ENCODE measurements at places on chromosomes 2 and 18. TPM values are rescaled to one million over a fixed set of nuclear protein-coding genes. Genes with fewer than 3 reads are reported as not detected.

DNA sequence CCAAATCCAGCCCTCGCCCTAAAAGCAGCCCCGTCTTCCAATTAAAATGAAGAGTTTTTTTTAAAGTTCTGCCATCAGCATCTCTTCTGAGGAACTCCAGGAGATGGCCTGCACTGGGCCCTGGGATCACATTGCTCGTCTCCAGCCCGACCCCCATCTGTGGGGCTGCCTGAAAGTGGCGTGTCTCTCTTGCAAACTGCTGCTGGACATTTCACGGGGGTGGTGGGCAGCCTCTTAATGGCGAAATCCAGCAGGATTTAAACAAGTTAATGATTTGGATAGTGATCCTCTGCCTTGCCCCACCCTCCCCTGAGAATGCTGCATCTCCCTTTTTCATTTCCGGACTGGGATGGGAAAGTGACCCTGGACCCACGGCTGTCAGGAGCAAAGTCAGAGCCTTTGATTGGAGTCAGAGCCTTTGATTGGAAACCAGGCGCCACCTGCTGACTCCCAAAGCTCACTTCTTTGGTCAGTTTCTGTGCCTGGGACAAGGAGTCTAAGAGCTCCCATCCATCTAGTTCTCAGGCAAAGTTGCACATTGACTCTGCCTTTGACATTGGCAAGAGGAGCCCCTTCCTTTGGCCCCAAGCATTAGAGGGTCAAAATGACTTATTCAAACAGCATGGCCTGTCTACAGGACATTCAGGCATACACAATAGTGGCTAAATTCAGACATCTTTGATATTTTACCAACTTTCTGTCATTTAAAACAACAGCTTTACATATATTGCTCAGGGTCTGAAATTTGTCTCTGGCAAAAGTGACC lies 155.2 kb downstream of the SH3BP4 start:
- DNase-seq, result peak; percentile 65

GRCh38 chr2:5482929-5483331 lies 209.3 kb upstream of the SOX11 start:
- peak; percentile 74 for DNase-seq

The PFN4 gene
- 1.4 TPM for polyA plus RNA-seq

DNA sequence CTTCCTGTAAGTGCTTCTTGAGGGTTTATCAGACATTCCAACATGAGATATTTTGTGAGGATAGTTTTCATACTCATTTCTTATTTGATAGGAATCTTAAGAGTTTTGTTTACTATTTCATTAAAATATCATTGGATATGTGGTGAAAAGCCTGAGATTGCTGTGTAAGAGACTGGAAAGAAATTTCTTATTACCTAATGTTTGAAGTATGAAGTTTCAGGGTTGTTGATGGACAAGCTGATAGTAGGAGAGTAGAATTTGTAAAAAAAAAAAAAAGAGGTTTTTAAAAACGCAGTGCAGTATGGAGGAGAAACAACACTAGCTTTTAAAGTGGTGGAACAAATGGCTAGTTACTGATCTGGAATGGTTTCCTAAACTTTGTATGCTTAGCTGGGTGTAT lies 7.7 kb downstream of the EPB41L5 start:
- DNase-seq, result no peak

DNA sequence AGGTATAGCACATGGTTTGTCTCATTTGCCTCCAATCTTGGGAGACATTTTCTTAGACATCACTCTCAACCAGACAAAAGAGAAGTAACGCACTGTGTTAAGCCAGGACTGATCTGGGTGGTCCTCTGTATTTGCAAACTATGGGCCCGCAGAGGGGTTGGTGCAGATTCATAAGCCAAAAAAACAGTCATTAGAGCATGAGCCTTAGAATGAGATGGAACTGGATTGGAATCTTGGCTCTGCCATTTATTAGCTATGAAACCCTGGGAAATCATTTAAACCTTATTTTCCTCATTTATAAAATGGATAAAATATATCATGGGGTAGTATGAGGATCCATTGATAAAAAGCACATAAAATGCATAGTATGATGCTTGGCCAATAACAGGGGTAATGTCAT lies 213.5 kb upstream of the APCDD1 start:
- no peak for DNase-seq

DNA sequence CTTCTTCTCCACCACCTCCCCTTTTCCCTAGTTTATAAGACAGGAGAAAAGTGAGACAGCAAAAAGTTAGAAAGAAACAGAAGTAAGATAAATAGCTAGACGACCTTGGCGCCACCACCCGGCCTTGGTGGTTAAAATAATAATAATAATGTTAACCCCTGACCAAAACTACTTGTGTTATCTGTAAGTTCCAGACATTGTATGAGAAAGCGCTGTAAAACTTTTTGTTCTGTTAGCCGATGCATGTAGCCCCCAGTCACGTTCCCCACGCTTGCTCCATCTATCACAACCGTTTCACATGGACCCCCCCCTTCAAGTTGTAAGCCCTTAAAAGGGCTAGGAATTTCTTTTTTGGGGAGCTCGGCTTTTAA lies 1.5 kb upstream of the BUB1 start:
- no peak for DNase-seq

DNA sequence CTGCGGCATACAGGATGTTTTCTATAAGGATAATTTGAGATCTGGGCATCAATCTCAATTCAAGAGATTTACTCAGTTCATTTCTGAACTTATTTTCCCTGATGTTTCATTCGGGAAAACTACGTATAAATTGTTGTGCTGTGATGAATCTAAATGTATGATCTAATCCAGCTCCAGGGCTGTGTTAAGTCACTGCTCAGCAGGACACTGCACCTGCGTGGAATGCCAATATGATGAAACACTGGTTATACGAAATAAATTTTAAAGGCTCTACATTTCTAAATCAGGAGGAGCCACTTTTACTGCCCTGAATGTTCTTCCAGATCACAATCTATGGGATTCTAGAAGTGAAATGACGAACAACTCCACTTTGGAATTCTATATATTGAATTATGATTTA lies 259.0 kb downstream of the HNMT start:
- DNase-seq, result no peak

GRCh38 chr2:123935405-123935804 lies 89.7 kb upstream of the CNTNAP5 start:
- DNase-seq, result no peak

DNA sequence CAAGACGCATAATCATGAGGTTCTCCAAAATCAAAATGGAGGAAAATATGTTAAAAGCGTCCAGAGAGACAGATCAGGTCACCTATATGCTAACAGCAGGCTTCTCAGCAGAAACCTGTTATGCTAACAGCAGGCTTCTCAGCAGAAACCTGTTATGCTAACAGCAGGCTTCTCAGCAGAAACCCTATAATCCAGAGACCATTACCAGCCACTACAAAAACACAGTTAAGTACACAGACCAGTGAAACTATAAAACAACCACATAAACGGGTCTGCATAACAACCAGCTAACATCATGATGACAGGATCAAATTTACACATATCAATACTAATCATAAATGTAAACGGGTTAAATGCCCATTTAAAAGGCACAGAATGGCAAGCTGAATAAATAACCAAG lies 1548.4 kb upstream of the TMEFF2 start:
- DNase-seq, result no peak

- DNase-seq, result no peak
Observed at GRCh38 chr18:80229363-80229762, 18.0 kb downstream of the PARD6G start.

- no peak for DNase-seq
Observed at GRCh38 chr2:102050854-102051391, 59.2 kb downstream of the IL1R2 start.

The CTAGE1 gene
- polyA plus RNA-seq, result not detected

- no peak for DNase-seq
Observed at GRCh38 chr2:96856776-96857666, 795 bp downstream of the ANKRD39 start.

The C2orf66 gene
- not detected for polyA plus RNA-seq

The EPB41L3 gene
- 63.6 TPM for polyA plus RNA-seq

DNA sequence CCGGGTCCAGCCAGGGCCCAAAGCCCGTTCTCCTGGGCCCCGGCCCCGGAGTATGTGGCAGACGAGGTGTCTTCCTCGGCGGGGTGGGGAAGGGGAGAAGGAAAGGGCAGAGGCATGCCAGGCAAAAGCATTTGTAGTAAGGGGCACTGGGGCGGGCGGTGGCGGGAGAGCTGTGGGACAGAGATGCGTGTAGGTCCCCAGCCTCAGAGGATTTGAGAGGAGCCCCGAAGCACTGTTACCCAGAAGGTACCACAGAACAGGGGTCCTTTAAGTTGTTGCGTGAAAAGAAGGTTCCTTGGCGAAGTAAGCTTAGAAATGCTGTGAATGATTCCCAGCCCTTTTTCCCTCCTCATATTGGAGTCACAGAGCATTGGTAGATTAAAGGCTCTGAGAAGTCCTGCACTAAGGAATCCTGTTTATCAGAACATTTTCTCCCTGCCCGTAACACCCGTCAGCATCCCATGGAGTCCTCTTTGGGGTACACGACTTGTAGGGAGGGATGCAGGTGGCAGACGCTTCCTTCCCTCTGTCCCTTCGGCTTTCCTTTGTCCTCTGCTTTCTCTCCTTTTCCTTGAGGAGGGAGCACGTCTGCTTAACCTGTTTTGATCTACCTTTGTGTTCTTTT lies 12.5 kb downstream of the GAREM2 start:
- no peak for DNase-seq

DNA sequence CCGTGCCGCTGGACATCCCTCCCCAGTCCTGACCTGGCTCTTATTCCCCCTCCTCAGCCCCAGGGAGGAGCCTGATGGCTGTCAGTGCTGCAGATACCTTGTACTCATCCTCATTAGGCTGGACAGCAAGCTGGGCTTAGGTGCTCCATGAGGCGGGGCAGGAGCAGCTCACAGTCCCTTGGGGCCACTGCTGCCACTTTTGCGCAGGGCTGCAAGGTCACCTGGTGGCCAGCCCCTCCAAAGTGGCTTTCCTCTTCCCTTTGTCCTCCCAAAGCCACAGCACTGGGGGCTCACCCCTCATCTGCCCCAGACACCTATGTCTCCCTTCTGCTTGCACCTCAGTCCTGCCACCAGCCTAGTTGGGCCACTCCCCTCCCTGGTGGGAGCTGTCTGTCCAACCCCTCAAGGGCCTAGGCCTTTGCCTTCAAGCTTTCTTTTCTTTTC lies 60.8 kb downstream of the FAM168B start:
- DNase-seq, result no peak

GRCh38 chr2:68559692-68560091 lies 83.7 kb upstream of the PROKR1 start:
- no peak for DNase-seq

The ITSN2 gene
- polyA plus RNA-seq, result 28.7 TPM

The GAL3ST2 gene
- polyA plus RNA-seq, result 0.18 TPM

DNA sequence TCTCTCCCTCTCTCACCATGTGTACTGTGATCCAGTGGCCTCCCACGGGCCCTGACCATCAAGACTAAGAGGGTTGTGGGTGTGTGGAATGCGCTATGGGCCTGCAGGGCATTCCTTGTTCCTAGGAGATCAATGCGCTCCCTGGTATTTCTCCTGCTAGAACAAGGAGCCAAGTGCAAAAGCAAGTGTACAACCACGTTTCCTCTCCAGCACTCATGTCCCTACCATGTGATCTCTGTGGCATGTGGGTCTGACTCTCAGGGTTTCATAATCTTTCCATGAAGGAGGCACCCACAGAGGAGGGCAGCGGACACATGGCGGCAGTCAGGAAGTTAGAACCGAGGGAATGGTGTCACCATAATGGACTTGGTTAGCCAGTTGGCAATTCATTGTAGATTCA lies 91.4 kb downstream of the MAPK4 start:
- DNase-seq, result no peak

DNA sequence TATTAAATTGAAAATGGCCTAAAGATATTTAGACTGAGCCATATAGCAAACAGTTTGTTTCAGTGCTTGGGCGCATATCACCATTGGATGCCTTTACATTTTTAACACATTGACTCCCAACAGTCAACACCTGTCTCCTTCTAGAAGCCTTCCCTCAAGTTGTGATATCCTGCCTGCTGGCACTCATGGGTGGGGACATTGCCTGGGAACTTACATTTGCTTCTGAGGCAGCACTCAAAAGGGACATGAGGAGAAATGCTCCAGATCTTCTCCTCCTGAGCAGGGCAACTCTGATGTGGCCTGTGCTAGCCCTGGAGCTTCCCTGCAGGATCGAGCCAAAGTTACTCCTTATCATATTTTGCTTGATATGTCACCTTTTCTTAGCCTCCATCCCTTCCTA lies 392.2 kb downstream of the CDH7 start:
- no peak for DNase-seq

The GORASP2 gene
- 92.5 TPM for polyA plus RNA-seq

The NT5C1B gene
- 0.88 TPM for polyA plus RNA-seq

DNA sequence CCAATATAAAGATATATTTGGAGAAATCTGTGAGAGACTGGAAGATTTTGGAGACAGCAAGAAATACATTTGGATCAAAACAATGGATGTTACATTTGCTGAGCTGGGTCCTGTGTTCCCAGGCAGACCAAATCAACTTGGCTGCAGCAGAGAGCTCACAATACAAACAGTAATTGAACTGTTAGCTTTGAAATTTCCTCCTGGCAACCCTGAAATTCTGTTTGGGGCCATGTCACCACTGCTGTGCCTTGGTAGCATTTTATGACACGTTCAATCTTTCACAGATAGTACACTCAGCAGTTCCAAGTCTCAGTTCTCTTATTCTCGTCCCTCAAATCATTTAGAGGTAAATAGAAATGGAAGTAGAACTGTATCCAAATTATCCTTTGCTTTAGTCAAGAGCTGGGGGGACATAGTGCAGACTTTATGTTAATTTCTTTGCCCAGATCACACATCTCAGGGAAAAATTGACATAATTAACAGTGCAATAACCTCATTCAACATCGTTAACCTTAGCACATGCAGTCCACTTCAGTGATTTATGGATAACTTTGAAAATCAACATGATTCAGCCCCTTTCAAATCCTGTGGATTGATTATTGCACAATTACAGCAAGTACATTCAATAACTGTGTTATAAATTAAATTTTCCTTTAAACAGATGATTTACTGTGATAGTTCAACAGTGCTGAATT lies 277.4 kb upstream of the MC4R start:
- DNase-seq, result no peak
